ENCODE measurements at places on chromosomes 4 and X.

GRCh38 chr4:99861120-99861905 is 32.9 kb downstream of the LAMTOR3 start:
- DNase-seq, result no peak

- no peak for DNase-seq
Measured at GRCh38 chr4:120281581-120281980, 214.9 kb upstream of the MAD2L1 start.

GRCh38 chr4:10158333-10158942 is 41.8 kb upstream of the WDR1 start:
- DNase-seq, result no peak

DNA sequence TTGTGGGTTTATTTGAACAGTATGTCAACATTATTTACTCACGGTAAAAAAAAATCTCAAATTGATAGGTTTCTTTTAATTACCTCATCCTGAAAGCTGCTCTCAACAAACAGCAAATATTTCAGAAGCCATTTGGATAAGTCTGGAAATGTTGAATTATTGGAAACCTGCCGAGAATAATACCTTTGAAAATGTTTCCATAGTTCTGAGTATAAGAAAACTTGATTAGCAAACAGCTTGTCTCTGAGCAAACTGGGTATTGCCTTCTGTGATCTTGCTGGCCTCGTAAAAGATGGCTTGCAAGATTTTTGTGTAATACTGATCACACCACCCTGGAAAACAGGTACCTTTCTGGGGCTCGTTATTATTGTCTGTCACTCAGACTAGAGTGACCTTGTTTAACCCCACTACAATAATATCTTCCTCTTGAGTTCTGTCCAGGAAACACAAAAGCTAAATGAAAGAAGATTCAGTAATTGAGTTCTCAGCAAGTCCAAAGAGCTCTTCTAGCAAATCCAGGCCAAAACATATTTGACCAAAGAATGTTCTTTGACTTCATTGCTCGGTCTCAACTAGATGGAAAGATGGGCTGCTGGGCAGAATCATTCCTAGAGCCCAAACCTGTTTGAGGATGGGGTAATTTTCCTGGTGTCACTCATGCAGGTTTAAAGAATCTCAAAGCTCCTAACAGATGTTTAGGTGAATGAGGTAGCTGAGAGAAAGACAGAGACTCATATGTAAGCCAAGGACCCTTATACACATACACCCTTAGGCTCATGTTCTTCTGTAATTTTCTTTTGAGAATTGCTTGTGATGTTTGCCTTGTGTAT is 255.6 kb upstream of the JADE1 start:
- DNase-seq, result no peak

- DNase-seq, result no peak
Measured at GRCh38 chrX:147173594-147173993, 359.1 kb upstream of the CXorf51A start.

All from ovary (tissue), 10 donors.